ENCODE measurements at places on chromosomes 12 and 14.

GRCh38 chr14:99633918-99634317 lies 11.0 kb upstream of the HHIPL1 start:
- no peak for DNase-seq

DNA sequence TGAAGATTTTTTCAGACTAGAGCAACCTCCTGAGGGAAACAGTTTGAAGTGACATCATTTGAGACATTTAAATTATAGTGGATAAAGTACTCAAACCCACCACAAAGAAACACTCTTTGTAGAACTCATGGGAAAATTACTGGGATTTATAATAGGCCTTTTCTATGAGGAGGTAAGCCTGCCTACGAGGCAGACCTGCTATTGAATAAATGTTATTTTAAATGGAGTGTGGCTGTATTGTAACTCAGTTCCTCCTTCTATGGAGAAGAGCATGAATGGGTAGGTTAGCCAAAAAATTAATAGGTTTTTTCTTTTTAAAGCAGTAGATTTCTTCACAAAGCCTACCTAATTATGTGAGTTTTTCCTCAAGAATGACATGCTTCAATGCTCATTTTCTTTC lies 63.7 kb upstream of the PLEKHA5 start:
- DNase-seq: no peak

DNA sequence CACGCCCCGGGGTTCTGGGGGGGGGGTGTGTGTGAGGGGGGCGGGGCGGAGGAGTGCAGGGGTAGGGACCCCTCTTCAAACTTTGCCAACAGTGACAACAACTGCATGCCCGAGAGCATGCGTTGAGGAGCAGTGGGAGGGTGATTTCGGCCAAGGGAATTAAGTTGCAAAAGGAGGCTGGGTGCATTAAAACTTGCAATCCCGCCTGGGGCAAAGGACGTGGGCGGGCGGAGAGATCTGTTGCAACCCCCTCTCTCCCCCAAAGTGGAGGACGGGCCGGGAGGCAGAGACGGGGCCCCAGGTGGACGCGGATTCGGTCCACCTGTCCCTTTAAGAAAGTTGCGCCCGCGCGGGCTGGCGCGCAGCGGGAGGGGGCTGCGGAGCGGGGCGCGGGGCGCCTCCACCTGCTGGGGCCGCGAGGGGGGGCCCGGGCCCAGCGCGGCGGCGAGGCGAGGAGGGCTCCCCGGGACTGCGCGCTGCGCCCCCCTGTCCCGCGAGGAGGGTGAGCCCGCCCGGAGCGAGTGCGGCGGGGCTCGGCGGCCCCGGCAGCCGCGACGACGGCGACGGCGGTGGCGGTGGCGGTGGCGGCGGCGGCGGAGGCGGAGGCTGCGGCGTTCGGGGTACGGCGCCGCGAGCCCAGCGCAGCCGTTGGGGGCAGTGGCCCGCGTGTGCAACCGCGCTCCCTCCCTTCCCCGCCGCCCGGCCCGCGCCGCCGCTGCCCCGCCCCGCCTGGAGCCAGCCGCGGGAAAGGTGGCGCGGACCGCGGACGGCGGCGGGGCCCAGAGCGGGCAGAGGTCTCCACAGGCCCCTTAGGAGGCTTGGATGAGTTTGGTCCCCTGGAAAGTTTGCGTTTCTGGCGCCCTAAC lies 530 bp upstream of the FOXN4 start:
- DNase-seq: no peak

GRCh38 chr12:43760396-43760795 lies 1.6 kb downstream of the IRAK4 start:
- no peak for DNase-seq

GRCh38 chr12:79162147-79162772 lies 297.7 kb downstream of the SYT1 start:
- DNase-seq: no peak

DNA sequence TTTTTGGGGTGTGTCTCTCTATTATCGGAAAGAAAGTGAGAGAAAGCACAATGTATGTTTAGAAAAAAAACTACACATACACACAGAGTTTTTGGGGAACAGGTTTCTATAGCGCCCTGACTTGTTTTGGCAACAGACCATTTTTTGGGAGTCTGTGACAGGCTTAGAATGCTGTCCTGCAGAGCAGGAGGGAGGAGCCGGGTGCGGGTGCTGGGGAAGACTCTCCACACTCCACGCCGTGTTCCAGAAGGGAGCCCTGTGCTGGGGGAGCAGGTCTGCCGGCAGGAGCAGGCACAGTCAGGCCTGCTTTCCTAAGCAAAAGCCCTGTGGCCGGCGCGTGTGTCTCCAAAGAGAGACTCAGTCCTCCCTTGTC lies 26.5 kb downstream of the CD9 start:
- DNase-seq: no peak

DNA sequence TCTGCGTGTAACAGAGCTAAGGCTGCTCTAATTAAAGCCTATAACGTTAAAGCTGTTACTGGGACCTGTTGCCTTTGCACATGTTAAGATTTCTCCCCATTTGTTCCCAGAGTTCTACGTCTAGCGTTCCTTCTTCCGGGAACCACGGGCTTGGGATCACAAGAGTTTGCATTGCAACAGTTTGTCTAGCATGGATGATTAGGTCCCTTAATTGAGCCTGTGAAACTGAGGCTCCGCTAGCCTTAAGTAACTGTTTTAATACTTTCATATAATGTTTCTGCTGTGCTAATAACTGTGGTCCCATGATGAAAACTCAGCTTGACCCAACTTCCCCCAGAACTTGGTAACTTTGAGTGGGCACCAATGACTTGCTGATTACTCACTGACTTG lies 16.7 kb upstream of the LYZ start:
- DNase-seq: no peak

DNA sequence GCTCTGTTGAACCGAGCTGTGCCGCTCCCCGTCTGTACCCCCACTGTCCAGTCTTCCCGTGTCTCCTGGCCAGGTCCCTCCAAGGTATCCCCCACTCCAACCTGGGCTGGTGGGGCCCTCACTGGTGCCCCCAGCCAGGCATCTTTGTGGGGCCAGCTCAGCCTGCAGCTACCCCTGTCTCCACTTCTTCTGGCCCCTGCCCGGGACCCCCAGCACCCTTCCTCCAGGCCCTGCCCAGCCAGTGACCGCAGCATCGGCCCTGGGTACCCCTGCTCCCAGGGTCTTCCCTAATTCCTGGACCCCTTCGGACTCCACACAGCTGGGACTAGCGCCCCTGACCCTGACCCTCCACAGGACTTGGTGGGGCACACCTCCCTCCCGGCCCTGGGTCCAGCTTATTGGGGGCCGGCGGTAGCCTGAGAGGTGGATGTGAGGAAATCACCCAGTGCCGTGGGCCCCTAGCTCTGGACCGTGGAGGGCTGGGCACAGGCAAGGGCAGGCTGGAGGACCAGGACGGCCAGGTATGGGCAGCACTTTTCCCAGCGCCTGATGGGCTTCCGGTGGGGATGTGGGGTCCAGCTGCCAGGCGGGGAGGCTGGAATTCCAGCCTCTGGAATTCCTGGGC lies 4.1 kb upstream of the CRIP1 start:
- no peak for DNase-seq

DNA sequence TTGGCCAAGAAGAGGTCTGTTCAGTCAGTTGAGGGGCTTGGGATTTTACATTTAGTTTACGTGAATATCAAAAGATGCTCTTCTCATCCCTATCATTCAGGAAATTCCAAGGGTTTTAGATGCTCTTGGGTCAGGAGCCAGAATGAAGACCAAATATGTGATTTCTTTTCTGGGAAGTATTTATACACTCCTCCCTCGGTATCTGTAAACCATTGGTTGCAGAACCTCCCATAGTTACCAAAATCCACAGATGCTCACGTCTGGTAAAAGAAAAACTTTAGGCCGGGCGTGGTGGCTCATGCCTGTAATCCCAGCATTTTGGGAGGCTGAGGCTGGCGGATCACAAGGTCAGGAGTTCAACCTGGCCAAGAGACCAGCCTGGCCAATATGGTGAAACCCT lies 75.9 kb downstream of the TNFAIP2 start:
- no peak for DNase-seq

DNA sequence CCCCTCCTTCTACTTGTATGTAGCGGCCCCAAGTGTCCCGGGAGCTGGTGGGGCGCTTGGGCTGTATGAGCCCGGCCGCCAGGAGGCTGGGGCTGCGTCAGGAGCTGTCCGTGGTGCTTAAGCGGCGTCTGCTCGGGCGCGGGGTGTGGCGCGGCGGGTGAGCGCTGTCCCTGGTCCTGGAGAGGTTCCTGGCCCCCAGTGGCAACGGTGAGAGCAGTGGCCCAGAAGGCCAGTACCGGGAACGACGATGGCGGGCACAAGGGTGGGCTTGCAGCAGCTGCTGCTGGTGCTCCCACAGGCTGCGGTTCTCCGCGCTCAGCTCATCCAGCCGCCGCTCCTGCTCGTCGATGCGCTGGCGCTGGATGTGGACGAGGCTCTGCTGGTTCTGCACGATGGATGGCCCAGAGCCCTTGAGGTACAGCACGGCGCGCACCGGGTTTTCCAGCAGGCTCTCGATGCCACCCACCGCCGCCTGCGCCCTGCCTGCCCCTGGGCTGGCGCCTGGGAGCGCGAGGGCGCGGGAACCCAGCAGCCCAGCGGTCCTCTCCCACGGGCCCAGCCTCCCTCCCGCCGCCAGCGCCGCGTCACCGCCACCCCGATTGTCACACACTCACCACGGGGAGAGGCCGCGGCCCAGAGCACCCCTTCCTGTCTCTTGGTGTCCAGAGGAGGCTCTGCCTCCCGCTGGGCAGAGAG lies 41.9 kb upstream of the FKBP4 start:
- DNase-seq: peak; percentile 55

DNA sequence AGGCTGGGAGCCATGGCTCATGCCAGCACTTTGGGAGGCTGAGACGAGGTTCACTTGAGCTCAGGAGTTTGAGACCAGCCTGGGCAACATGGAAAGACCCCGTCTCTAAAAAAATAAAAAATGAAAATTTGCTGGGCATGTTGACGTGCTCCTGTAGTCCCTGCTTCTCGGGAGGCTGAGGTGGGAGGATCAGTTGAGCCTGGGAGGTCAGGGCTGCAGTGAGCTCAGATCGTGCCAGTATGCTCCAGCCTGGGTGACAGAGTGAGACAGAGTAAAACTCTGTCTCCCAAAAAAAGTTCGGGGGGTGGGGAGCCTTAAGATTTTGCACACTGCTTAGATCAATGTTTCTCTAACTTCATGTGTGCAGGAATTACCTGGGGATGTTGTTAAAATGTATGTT lies 30.9 kb downstream of the ATP2A2 start:
- no peak for DNase-seq

DNA sequence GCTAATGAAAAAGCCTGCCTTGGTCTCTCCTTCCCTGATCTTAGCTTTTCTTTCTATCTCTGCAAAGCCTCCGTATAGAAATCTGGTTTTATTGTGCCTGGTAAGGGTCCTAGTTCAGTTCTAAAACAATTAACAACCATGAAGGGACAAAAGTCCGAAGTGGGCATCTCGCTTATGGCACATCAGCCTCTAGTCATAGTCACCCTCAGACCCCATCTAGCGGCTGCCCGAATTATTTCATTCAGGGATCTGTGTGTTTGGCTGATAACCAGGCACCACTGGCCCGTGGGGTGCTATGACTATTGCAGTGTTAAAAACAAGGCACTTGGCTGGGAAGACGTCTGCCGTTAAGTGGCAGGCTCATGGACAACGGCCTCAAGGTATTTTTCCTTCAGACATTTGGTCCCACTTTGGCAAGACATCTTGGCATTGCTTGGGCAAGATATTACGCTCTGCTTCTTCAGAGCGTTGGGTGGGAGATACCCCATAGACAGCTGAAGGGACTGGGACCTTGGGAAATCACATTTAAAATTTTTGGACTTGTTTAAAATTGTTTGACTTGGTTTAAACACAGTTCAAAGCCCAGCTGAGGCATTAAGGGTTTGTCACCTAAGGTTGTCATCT lies 87.1 kb downstream of the SINHCAF start:
- DNase-seq: peak; percentile 79

DNA sequence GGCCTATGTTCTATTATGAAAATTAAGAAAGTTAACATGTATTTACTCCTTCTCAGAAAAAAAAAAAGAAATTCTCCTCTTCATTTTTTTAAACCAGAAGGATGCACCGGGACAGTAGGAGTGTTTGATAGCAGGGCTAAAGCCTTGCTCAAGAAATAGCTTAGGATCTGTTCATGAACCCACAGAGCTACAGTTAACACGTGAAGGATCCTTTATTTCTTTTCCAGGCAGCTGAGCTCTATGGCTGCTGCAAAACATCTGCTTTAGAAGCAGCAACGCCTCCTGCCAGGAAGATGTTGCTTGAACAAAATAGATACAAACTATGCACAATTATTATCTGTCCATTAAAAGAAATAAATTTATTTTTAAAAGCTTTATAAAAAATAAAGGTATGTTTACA lies 254.8 kb downstream of the PRKD1 start:
- no peak for DNase-seq

- no peak for DNase-seq
Observed at GRCh38 chr14:100441271-100441947, 118.3 kb downstream of the SLC25A47 start.

DNA sequence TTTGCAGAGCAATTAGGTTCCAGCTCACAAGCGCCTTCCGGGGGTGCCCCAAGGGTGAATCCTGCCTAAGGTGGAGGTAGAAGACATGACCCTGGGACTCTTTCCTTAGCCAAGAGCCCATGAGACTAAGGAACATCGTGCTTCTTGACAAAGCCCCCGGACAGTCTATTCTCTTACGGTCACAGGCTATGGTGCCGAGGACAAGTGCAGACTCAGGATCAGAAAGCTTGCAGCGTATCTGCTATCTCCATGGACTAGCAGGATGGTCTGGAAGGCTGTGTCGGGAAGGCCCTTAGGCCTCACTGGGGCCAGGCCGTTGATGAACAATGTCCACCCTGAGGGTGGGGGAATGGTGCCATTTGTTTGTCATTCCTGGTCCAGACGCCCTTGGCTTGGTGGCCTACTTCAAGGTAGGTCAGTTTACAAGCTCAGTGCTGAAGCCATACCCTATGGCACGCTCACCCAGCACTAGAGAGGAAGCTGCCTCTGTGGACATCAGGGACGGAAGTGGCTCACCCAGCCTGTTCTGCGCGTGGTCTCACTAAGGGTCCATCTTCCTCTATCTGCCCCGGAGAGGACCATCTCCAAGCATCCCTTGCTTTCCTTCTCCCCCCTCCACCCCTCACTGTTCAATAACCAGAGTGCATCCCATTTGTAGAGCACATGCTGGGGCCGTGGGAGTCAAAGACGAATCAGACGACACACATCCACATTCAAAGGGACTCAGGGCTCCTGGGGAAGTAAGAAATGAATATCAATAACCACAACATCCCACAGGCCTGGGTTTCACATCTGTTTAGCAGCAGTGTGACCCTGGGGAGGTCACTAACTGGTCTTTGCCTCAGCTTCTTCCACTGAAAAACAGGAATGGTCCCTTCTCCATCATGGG lies 45.0 kb upstream of the IQSEC3 start:
- DNase-seq: peak; percentile 77

- DNase-seq: no peak
Observed at GRCh38 chr12:65827827-65828231, 3.5 kb downstream of the HMGA2 start.

- no peak for DNase-seq
Observed at GRCh38 chr14:58568322-58568721, 69.4 kb upstream of the DACT1 start.

- no peak for DNase-seq
Observed at GRCh38 chr14:103187911-103188310, 64.7 kb downstream of the TNFAIP2 start.
